ENCODE measurements at places on chromosomes 2 and 18.

- no peak for DNase-seq
Measured at GRCh38 chr2:78175645-78176044, 653.5 kb upstream of the LRRTM4 start.

GRCh38 chr2:199457147-199458008 lies at the start of gene SATB2:
TSS of gene SATB2 (minus strand) at chr2:199457939. CDS start at chr2:199456037, 1,902 bp downstream.
- DNase-seq, result no peak

DNA sequence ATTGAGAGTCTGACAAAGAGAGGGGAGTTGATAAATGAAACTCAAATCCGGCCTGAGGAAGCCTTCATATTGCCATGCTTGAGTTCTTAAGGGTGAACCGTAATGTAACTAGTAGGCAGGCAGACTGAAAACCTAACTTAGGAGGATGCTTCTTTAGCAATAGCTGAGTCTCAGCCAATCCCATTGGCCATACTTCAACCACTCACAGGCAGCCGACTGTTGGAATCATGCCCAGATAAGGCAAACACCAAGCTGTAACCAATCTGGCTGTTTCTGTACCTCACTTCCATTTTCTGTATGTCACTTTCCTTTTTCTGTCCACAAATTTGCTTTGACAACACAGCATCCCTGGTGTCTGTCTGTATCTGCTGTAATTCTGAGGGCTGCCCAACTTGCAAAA lies 39.5 kb downstream of the TPRKB start:
- no peak for DNase-seq

- no peak for DNase-seq
Measured at GRCh38 chr2:169771021-169771420, 27.6 kb upstream of the SSB start.
